ENCODE measurements at places on chromosomes 12 and 14.

GRCh38 chr12:106766393-106766826, 8.1 kb upstream of the RIC8B start:
- no peak for DNase-seq

- DNase-seq = peak; percentile 54
These were observed 8.5 kb upstream of the RFLNA start for GRCh38 chr12:124286414-124286813.

- DNase-seq = no peak
These were observed 15.0 kb upstream of the EMP1 start for GRCh38 chr12:13181375-13182070.

DNA sequence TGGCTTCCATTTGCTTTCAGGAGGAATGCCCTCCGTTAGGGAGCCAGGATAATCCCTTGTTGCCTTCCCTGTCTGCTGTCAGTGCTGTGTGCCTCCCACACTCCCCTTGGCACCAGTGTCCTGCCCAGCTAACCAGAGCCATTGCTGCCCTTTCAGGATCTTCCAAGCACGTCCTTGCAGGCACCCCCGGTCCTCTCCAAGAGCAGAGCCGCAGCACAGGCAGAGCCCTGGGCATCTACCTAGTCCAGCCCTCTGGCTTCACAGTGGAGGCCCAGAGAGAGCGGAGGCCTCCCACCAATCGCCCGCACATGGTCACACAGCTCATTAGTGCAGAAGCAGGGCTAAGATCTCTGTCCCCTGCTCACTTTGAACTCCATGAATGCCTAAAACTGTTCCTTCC, 39.0 kb upstream of the TSPAN9 start:
- no peak for DNase-seq

DNA sequence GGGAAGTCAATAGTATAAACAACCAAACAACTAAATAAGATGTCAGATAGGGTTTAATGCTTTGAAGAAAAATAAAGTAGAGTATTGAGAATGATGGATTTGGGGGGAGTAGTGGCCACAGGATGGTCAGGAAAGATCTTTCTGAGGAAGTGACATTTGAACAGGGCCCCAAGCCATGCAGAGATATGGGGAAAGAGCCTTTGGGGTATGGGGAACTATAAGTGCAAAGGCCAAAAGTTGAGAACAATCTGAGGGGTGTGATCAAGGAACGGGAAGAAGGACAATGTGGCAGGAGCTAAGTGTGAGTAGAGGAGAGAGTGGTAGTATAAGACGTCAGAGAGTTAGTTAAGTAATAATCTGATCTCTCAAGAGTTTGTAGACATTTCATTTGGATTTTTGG, 1.3 kb downstream of the MRPS35 start:
- DNase-seq = no peak

GRCh38 chr12:118397708-118398440, 21.5 kb downstream of the SUDS3 start:
- DNase-seq = no peak

GRCh38 chr14:67646131-67646530, 26.4 kb downstream of the ARG2 start:
- no peak for DNase-seq

- DNase-seq = no peak
These were observed 31.0 kb downstream of the TMEM116 start for GRCh38 chr12:111981987-111982386.

DNA sequence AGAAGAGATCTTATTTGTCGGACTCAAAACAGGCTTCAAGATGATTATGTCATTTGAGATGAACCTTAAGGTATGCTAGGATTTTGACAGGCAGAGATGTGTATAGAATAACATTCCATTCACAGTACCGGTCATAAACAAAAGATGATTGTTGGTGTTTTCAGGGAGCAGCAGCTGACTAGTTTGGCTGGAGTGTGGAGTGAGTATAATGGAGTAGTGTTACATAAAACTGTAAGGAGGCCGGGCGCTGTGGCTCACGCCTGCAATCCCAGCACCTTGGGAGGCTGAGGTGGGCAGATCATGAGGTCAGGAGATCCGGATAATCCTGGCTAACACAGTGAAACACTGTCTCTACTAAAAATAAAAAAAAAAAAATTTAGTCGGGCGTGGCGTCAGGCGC, 23.9 kb downstream of the SERPINA10 start:
- no peak for DNase-seq

- no peak for DNase-seq
These were observed 88.1 kb upstream of the DIO3 start for GRCh38 chr14:101473045-101473729.

GRCh38 chr12:118376089-118377020, at the start of gene SUDS3:
TSS of gene SUDS3 (plus strand) at chr12:118376555. CDS start at chr12:118376692, 137 bp downstream.
- peak; percentile 93 for DNase-seq

Measured in NCI-H345 (cell line).